ENCODE measurements at places on chromosomes 12 and 14.
A peak's percentile ranks its signal among the peaks of the same experiment; 100 is the strongest.

DNA sequence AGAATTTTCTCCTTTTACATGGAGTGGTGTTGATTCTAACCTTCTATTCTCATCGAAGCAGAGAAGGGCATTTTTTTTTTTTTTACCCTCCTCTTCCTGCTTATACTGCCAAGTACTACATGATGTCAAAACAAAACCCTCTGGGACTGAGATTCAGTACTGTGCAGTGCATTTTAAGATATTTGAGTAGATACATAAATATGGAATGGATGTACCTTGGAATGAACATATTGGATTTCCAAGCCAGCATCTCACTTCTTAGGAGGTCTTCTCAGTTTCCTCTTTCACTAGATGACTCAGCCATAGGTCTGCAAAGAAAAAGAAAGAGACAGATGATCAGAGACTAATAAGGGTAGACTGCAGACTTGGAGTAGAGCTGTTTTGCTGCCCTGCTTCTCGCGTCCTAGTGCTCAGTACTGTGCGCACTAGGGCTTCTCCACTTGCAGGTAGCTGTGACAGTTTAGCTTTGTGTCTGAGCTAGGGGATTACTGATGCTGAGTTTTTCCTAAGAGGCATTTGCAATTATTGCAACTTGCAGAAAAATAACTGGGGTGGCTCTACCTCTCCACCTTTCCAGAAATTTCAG lies 20.4 kb downstream of the TPH2 start:
- no peak for DNase-seq

DNA sequence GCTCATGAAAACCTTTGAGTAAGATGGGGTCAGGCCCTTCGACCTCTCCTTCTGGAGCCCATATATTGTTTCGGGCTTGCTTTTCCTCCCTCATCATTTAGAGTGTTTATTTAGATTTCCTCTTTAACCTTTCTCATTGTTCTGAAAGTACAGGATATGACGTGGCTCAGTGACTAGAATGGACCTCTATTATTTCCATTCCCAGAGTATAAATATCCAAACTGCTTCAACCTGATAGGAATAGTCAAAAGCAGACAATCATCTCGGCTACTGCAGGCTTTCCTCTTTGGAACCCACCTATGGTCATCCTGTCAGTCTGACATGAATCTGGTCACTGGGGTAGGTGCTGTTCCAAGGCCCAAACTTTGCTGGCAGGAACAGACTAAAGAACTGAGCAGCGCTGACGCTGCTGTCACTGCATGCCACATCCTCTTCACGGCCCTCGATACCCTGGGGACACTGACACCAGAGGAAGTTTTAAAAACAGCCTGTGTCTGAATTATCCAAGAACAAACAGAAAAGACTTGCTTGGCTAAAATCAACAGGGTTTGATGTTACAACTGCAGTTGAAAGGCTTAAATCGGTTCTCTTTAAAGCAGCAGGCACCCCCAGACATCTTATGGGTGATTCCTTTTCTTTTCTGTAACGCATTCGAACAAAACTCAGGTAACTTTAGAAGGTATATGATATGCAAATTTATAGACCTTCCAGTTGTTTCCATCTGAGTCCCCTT lies 5.0 kb upstream of the DDX47 start:
- peak; percentile 79 for DNase-seq

DNA sequence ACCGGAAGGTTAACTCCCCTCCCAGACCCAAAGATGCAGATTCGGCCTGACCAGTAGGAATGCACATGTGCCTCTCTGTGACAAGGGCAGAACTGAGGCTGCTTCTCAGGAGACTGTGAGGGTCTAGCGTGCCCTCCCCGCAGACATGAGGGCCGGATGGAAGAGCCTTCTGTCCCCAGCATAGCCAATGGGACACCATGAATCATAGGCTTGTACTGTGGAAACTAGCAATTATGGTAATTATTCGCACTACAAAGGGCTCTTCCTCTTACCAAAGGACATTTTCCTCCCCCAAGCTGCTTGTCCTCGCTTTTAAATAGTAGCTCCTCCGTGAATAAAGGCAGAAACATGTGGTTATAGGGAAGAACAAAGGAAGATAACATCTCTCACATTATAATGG lies 6.2 kb downstream of the COA8 start:
- no peak for DNase-seq

DNA sequence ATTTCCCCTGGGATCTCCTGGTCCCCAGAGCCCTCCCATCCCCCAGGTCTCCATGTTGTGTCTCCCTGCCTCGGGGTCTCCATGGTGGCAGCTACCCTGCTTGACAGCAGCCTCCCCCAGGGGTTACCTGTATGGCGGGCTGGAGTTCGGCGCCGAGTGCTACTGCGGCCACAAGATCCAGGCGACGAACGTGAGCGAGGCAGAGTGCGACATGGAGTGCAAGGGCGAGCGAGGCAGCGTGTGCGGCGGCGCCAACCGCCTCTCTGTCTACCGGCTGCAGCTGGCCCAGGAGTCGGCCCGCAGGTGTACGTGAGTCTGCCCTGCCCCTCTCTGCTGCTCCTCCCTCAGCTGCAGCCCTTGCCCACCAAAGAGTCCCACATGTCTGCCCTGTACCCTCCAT lies 80.9 kb downstream of the WSCD2 start:
- no peak for DNase-seq

DNA sequence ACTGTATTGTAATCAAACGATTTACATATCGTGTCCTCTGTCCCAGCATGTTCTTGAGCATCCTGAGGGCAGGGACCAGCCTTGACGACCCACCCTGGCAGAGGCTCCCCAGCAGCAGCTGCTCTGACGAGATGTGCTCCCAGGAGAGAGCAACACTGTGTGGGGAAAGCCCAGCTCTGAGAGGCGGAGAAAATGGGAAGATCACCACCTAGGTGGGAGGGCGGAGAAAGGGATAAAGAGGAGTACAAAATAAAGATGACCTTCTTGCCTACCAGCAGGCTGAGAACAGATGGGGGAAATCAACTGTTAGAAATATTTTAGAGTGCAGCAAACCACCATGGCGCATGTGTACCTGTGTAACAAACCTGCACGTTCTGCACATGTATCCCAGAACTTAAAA lies 71.5 kb upstream of the CAPRIN2 start:
- DNase-seq: no peak

- DNase-seq: no peak
Observed at GRCh38 chr12:59615392-59616165, 19.8 kb downstream of the SLC16A7 start.

GRCh38 chr12:105078712-105079570 lies 5.3 kb downstream of the ALDH1L2 start:
- DNase-seq: no peak

- no peak for DNase-seq
Observed at GRCh38 chr14:99606359-99606758, 2.4 kb upstream of the CCDC85C start.

DNA sequence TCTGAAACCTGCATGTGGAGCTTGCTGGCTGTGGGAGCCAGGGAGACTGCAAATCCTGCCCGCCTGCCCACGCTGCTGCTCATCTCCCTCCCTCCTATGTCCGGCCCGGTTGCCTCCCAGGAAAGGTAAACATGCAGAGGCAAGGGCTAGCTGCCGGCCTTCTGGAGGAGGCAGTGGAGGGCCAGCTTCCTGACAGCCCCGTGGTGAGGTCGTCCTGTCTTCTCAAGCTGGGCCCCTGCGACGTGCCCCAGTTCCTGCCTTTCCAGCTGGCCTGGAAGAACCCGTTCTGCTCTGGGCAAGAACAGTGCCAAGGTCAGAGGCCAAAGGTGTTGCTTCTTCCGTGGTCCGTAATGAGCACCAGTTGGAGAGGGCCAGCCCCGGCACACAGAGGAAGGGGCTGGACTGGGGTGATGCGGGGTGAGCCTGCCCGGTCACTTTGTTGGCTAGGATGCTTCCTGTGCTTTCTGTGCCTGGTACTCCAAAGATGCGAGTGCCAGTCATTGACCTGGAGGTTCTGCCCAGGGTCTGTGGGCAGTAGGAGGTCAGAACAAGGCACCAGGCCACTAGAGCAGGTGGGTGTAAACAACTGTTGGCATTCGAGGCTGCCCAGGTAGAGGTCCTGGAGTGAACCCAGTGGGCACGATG lies 25.3 kb downstream of the TPCN1 start:
- no peak for DNase-seq

DNA sequence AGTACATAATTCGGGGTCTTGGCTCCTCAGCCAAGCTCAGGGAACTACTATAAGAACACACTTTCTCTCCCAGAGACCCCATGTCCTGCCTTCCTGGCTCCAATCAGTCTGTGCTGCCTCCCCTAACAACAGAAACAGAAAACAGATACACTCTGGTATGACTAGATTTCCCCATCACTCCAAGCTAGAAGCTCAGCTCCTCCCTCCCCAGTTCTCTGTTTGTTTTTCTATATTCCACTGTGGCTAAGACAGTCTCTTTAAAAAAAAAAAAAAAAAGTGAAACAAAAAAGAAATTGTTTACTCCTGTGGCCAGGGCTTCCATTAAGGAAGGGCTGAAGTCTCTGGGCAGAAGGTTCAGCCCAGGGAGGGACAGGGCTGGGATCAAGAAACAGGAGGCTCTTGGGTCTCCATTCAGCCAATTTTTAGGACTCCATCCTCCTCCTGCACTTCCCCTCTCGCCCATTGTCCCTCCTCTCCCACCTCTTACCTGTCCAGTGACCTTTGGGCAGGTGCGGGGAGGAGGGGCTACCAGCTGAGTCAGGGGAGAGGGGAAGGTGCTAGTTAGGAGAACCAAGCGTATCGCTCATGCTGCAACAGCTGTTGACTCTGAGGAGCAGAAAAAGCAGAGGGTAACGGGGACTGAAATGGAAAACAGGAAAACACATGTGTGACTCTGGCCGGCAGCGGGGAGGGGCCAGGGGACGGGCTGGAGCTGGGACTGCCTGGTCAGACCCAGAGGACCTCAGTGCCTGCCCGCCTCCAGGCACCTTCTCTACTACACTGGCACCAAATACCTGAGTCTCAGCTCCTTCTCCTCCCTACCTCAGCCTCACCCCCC lies 4.1 kb upstream of the SLC7A7 start:
- DNase-seq: no peak
